Endothelial cell of umbilical vein (primary cell): ENCODE measurements at places on chromosomes 7 and 10.

DNA sequence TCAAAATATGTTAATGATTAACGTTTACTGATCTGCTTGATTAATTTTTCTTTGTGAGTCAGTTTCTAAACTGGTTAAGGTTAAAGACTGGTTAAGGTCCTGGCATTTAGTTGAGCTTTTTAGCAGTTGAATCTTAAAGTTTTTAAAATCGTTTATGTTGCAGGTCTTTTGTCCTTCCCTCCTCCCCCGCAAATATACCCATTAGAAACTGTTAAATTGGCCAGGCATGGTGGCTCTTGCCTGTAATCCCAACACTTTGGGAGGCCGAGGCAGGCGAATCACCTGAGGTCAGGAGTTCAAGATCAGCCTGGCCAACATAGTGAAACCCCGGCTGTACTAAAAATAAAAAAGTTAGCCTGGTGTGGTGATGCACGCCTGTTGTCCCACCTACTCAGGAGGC lies 100.9 kb downstream of the PODXL start:
- DNase-seq, result no peak

DNA sequence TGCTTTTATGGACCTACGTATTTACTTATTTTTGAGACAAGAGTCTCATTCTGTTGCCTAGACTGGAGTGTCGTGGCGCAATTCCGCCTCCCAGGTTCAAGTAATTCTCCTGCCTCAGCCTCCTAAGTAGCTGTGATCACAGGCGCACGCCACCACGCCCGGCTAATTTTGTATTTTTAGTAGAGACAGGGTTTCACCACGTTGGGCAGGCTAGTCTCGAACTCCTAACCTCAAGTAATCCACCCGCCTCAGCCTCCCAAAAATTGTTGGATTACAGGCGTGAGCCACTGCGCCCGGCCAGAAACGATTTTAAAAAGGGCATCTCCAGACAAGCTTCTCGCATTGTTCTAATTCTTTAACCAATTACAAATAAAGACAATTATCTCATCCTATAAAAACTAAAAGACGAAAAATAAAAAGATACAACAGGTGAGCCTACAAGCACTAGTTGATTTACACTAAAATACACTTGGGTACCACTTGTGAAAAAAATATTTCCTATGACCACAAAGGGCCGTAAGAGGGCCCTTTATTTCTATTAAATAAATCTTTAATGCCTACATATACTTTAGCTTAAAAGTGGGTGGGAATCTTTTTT lies 2.4 kb downstream of the TRA2A start:
- no peak for DNase-seq

DNA sequence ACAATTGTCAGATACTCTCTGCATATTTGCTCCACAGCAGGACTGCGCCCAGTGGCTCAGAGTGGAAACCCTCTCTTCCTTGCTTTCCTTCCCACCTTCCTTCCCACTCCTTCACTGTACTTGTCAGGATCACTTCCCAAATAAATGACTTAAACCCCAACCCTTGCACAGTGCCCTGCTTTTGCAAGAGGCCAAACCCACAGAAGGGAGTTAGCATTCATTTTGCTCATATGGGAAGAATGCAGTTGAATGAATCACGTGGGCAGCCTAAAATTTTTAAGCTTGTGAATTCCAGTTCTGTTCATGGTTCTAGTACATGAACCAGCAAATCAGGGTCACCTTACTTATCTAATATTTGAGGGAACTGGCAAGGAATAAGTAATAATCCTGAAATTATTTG lies 47.7 kb upstream of the SFMBT2 start:
- DNase-seq, result no peak

- DNase-seq, result peak; percentile 86
Measured at GRCh38 chr7:15158141-15158810, 255.7 kb upstream of the DGKB start.

- no peak for DNase-seq
Measured at GRCh38 chr10:131516285-131516684, 204.8 kb upstream of the TCERG1L start.

DNA sequence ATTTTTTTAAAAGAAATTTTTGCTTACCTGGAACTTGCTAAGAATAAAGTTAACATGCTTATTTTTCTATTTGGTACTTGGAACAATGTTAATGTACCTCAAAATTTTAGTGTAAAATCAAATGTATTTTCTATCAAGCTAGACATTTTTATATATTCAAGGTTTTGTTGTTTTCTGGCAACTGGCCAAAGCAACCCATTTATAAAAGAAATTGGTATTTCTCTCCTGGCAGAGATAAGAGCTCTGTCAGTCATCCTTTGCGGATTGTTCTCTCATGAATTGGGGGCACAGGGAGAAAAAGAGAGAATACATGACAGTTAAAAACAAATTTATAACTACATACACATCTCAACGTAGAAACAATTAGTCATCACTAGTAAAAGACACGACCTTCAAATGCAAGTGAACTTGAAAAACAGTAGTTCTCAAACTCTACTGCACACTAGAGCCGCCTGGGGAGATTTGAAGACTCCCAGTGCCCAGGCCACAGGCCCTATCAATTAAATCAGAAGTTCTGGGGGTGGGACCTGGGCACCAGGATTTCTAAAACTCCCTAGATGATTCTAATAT lies 152.4 kb upstream of the LAMB4 start:
- peak; percentile 77 for DNase-seq

- DNase-seq, result peak; percentile 63
Measured at GRCh38 chr7:38858259-38858884, 50.6 kb downstream of the VPS41 start.

DNA sequence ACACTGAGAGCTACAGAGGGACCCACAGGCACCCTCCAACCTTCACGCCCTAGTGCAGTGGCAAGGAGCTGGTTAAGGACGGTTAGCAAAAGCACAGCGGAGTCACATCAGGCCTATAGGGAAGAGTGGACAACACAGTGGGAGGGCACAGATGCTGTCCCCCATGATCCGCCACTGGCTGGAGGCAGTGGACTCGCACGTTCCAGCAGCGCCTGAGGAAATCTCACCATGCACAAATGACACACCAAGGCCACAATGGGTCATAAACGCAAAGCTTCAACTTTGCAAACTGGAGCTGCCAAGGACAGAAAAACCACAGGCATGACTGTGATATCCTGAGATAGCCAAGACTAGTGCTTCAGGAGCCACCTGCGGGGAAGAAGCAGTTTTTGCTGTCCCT lies 58.8 kb downstream of the GRB10 start:
- DNase-seq, result no peak

- DNase-seq, result no peak
Measured at GRCh38 chr7:113561446-113561845, 357.4 kb downstream of the PPP1R3A start.

- DNase-seq, result no peak
Measured at GRCh38 chr10:51696251-51696650, 3.1 kb downstream of the CSTF2T start.

GRCh38 chr7:132475037-132475668 lies 101.1 kb downstream of the PLXNA4 start:
- DNase-seq, result no peak
